Astrocyte of the cerebellum (primary cell): ENCODE measurements at places on chromosomes 7 and 10.

GRCh38 chr7:132740176-132740575, 163.9 kb upstream of the PLXNA4 start:
- no peak for DNase-seq

DNA sequence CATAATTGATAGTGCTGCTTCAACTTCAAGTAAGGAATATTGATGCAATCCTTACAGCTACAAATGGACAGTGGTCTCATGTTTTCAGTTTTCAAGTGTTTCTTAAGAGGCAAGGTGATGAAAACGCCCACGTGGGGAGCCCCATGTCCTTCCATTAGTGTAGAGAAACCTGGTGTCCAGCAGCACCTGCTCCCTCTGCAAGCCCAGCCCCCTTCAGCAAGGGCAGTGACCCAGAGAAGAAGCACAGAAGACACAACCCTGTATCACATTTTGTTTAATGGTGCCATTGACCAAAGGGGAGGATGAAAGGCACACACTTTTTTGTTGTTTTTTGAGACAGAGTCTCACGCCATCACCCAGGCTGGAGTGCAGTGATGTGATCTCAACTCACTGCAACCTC, 143.7 kb downstream of the EGFR start:
- no peak for DNase-seq

DNA sequence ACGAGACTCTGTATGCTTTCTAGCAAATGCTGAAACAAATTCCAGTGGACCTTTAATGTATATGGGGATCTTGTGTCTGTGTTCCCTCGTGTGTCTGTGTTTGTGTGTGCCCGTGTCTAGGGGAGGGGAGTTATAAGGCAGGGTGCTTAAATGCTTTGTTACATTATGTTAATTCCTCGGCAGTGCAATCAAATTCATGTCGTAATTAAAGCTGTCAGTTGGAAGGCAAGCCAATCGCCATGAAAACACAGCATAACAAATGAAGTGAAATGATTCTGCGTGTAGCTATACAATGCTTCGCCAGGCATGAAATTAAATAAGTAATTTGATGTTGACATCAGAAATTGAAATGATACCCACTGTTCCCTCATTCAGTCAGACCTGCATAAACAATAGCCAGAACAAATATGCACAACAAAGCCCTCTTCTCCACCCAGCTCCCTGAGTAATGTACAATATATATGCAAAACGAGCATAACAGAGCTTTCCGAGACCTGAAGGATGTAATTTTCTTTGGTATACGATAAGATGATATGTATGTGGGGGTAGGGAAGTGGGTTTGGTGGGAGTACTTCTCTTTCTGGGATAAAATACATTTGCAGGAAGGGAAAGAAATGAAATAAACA, 534.1 kb downstream of the AUTS2 start:
- no peak for DNase-seq

DNA sequence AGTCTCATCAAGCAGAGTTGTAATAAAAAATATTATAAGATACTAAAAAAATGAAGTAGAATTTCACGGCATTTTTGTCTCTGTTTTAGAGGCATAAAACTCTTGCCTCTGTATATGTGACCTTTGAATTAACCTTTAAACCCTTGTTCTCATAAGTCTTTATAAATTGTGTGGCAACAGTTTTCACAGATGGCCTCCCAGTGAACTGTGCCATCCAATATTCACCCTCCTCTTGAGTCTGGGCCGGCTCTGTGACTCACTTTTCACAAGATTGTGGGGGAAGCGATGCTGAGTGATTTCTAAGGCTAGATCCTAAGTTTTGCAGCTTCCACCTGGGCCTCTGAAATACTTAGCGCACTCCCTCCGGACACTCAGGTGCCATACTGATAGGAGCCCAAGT, 4.6 kb upstream of the USP6NL start:
- no peak for DNase-seq

- no peak for DNase-seq
Measured at GRCh38 chr7:42272793-42273665, 36.0 kb upstream of the GLI3 start.

DNA sequence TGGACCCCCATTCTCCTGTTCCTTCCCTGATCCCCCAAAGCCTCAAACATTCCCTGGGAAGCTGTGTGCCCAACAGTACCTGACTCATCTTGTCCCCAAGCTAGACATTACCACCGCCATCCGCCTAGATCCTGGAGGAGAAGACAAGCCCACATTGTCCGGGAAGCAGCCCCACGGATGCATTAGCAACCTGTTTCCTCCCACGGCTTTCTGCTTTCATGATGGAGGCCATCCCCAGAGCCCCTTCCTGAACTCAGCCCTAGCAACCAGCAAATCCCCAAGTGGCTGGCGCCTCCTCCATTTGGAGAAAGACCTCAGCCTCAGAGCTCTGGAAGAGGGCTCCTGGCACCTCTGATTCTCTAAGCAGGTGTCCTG, 2.3 kb upstream of the SLC29A3 start:
- no peak for DNase-seq
